ELR (cell line): ENCODE measurements at places on chromosomes 7 and 10.

DNA sequence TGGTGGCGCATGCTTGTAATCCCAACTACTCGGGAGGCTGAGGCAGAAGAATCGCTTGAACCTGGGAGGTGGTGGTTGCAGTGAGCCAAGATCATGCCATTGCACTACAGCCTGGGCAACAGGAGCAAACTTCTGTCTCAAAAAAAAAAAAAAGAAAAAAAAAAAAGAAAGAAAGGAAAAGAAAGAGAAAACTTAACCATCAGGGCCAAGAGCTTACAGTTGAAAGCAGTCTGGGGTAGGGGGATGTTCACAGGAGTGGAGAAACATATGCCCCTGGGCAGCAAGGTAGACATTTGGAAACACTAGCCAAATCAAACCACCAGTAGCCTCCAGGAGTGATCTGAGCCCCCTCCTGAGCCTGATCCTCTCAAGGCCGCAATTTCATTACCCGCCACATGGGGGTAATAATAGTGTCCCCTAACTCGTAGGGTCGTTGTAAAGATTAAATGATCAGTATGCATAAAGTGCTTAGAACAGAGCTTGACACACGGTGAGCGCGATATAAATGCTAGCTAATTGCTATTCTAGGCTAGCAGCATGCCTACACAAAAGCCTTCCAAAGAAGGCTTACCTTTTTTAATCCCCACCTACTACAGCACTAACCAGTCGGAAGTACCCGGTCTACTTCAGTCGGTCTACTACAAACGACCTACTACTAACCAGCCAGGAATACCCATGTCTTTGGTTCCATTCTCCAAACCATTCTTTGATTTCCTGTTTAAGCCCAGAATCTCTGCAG is 274.3 kb upstream of the NEBL start:
- DNase-seq: no peak

GRCh38 chr7:141973673-141974072 is at the start of gene TAS2R38:
TSS of gene TAS2R38 (minus strand) at chr7:141973773. CDS start at chr7:141973689, 84 bp downstream.
- no peak for DNase-seq

- DNase-seq: no peak
Measured at GRCh38 chr7:104653825-104654401, 325.5 kb downstream of the LHFPL3 start.

DNA sequence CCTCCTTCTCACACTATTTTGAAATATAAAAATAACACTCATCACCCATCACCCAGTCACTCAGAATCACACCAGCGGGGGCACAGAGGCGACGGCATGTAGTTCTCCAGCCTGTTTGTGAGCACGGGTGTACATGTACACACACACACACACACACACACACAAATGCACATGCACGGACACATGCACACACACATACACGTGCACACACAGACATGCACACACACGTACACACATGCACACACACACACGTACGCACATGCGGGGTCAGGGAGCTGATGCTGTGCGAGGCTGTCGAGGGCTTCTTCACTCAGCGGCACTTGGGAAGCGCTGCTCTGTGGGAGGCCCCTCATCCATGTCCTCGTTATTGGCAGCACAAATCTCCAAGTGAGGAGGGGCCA is 178.8 kb downstream of the ELFN1 start:
- no peak for DNase-seq

DNA sequence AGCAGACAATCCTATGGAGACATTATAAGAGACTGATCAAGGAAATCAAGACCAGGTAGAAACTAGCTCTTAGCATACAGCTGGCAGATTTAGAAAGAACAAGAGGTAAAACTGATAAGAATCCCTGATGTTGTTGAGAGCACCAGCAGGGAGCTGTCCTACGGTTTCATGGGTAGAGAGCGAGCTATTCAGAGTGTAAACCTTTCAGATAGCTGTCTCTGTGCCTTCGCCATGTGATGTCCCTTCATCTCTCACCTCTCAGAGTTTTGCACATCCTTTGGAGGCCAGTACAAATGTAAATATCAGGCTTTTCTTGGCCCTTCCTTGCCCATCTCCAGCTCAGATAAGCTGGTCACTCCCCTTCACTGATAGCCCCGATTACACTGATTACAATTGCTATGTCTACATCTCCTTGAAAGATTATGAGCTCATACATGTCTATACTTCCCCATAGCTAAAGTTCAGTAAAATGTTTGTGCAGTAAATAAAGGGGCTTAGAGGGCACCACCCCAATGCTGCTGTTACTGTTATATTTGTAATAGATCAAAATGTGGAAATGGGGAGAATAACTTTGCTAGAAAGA is 21.9 kb downstream of the THSD7A start:
- no peak for DNase-seq

DNA sequence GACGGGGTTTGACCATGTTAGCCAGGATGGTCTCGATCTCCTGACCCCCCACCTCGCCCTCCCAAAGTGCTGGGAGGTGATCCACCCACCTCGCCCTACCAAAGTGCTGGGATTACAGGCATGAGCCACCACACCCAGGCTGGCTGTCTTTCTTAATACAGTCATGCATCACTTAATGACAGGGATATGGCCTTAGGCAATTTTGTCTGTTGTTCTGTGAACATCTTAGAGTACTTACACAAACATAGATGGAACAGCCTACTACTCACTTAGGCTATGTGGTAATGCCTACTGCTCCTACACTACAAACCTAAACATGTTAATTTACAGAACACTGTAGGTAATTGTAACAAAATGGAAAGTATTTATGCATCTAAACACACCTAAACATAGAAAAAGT is 106.6 kb upstream of the KCNMA1 start:
- peak; percentile 67 for DNase-seq

DNA sequence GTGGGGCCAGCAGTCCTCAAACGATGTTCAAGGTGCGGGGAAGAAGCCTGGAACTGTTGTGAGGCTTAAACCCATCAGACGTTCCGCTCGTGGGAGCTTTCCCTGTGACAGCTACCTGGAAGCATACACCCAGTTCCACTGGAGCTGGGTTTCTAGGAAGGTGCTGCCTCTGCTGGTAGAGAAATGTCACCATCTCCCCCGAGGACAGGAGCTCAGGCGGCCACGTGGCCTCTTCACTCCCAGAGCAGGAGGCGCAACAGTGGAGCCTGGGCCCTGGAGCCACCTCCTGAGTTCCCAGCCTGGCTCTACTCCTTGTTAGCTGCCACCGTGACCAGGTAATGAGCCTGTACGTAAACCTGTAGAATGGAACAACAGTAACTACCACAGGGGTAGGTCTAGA is 156.1 kb downstream of the ADARB2 start:
- DNase-seq: no peak

DNA sequence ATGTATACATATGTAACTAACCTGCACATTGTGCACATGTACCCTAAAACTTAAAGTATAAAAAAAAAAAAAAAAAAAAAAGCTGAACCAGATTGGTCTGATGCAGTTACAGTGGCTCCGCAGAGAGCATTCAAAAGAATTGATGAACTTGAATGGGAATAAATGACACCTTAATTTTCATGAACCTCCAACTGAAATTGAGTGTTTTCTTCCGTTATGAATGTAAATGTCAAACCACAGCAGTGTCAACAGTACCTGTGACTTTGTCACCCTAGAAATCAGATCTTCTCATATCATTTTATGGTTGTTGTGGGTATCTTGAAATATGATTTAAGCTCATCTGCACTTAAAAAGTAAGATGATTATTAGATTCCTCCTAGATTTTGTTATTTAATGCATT is 32.7 kb upstream of the SRGN start:
- DNase-seq: no peak

- no peak for DNase-seq
Measured at GRCh38 chr10:76244061-76244686, 812.8 kb downstream of the LRMDA start.

- no peak for DNase-seq
Measured at GRCh38 chr7:17709599-17709998, 230.7 kb downstream of the SNX13 start.

DNA sequence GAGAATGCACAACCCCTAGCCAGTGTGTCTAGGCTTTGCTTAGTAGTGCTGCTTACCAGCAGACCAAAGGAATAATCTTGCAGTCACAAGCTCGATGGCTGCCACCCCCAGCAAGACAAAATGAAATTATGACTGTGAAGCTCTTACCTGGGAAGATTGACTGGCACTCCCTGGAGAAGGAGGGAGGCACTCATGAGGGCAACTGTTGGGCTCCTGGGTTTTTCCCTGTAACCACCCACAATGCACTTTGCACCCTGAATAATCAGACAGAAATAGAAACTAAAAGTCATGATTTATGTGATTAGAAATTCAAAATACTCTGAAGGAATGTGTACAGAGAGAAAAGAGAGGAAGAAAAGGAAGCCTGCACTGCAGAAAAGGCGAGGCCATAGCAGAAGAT is 144.3 kb upstream of the DGKB start:
- no peak for DNase-seq

DNA sequence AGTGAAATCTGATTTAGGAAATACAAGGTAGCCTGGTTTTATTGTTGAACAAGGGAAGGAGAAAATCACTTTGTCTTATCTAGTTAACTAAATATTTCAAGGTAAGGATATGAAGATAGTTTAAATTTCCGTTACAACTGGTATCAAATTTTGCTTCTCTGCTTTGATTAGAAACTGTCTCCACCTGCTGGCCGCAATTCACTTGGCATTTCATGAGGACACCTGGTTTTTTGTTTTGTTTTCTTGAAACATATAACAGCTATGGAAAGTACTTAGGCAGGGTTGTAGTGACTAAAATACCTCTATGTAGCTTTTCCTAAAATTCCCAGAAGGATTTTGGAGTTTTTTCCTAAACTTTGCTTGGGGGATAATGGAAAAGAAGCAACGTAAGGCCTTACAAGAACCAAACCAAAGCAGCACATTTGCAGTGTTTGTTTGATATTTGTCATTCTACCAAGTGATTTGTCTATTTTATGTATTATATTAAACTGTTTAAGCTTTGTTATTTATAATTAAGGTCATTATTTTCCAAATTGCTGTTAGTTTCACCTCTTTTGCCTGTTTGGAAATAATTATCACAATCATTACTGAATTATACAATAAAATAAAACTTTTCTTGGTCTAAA is 73.6 kb downstream of the AHCYL2 start:
- peak; percentile 59 for DNase-seq

- no peak for DNase-seq
Measured at GRCh38 chr10:4345877-4346646, 479.9 kb upstream of the AKR1E2 start.

GRCh38 chr10:100841528-100841927 is 71.2 kb upstream of the SLF2 start:
- DNase-seq: no peak

- DNase-seq: peak; percentile 47
Measured at GRCh38 chr7:151626422-151627115, 106.9 kb upstream of the RHEB start.

GRCh38 chr7:209906-210305 is 17.5 kb downstream of the FAM20C start:
- peak; percentile 34 for DNase-seq

GRCh38 chr10:122786269-122786668 is 59.4 kb downstream of the CUZD1 start:
- DNase-seq: peak; percentile 41

- DNase-seq: no peak
Measured at GRCh38 chr10:124602121-124602561, 140.5 kb downstream of the LHPP start.

DNA sequence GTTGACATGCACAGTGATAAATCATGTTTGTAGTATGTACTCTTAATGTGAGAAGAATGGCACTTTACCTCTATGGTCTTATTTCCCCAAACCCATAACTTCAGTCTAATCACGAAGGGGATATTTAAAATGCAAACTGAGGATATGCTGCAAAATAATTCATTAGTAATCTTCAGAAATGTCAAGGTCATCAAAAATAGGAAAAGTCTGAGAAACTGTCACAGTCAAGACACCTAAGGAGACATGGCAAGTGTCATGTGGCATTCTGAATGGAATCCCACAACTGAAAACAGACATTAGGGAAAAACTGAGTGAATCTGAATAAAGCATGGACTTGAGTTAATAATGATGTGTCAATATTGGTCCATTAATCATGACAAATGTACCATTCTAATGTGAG is 605.5 kb upstream of the ANKRD30A start:
- DNase-seq: no peak

DNA sequence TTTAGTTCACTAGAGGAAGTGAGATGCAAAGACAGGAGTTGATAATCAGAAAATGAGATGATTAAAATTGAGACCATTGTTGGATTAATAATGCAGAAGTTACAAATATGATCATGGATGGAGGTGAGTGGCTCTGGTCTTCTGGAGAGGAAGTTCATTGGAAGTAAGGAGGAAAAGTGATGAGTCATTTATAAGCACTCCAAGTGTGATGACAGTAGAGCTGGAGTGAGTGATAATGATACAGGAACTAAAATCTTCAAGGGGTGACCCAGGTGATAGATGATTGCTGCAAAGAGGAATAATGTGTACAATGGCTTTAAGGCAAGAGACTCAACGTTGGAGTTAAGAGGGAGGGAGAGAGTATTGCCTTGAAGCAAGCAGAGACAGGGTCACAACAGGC is 20.7 kb downstream of the ZNF32 start:
- DNase-seq: no peak

DNA sequence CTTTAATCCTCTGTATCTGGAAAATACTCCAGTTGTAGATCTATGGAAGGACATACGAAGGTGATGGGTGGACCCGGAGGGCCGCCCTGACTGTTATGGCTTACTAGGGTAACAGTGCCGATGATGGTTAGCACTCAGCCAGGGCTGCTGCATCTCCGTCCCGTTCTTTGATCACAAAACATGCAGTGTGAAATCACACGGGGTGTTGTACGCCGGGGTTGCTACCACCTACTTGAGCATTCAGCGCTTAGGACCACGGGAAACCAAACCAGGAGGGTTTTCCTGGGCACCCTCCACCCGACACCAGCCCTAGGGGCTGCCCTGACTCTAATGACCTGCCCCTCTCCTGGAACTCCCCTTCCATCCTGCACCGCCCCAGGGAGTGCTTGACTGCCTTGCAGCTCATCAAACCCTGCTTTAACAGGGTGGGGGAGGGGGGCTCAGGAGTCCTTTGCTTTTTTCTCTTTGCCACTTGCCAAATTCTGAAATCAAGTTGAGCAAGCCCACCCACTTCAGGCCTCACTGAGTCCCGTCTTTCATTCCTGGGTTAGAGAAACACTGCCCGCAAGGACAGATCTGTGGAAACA is 20.4 kb downstream of the ZNF775 start:
- DNase-seq: no peak

GRCh38 chr10:43905512-43906236 is 257.0 kb upstream of the ZNF32 start:
- DNase-seq: no peak

GRCh38 chr7:134645478-134645877 is 1.2 kb upstream of the BPGM start:
- no peak for DNase-seq
